ENCODE measurements at places on chromosomes 6 and 20. TPM values are rescaled to one million over a fixed set of nuclear protein-coding genes. Genes with fewer than 3 reads are reported as not detected.

- DNase-seq, result no peak
Measured at GRCh38 chr6:150169609-150170008, 26.8 kb downstream of the PPP1R14C start.

EPB41L1 gene
- 40.7 TPM for total RNA-seq

GRCh38 chr6:9388596-9388995, 953.3 kb upstream of the SLC35B3 start:
- DNase-seq, result no peak

- DNase-seq, result no peak
Measured at GRCh38 chr6:92114091-92114675, 1305.2 kb downstream of the EPHA7 start.

ZC2HC1B gene
- not detected for total RNA-seq
